ENCODE measurements at places on chromosomes 6 and 20.
A peak's percentile ranks its signal among the peaks of the same experiment; 100 is the strongest.

GRCh38 chr6:111445861-111446267 is 37.2 kb downstream of the REV3L start:
- no peak for DNase-seq

DNA sequence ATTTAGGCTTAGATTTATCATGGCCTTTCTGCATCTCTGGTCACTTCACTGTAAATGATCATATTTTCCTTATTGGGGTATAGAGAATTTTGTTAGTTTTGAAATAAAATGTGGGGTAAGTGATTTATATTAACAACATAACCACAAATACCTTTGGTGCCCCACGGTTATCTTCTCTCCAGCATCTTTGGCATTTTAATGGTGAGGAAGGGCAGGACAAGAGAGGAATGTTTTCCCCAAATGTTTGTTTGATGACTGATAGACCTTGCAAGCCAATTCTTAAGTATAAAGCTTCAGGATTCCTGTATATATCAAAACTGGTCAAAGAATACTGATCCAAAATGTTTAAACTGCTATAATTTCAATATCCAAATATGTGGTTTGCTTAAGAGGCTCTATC is 171.6 kb upstream of the SMLR1 start:
- DNase-seq, result no peak

DNA sequence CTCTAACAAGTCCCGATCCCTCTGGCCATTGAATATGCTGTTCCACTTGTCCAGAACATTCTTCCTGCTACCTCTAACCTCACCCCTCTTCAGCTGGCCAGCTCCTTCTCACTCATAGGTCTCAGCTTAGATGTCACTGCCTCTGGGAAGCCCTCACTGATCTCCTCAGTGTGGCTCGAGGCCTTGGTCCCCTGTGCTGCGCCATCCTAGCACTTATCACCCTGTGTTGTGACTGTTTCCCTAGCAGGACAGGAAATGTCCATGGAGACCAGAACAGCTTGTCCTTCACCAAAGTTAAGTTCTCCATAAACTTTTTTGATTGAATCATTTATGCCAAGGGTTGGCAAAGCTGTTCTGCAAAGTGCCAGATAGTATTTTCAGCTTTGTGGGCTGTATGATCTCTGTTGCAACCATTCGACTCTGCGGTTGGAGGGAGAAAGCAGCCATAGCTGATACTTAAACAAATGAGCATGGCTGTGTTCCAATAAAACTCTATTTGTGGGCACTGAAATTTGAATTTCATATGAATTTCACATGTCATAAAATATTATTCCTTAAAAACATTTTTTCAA is 6.5 kb upstream of the BNIP5 start:
- no peak for DNase-seq

- no peak for DNase-seq
Observed at GRCh38 chr6:84466511-84466910, 239.1 kb upstream of the CEP162 start.

DNA sequence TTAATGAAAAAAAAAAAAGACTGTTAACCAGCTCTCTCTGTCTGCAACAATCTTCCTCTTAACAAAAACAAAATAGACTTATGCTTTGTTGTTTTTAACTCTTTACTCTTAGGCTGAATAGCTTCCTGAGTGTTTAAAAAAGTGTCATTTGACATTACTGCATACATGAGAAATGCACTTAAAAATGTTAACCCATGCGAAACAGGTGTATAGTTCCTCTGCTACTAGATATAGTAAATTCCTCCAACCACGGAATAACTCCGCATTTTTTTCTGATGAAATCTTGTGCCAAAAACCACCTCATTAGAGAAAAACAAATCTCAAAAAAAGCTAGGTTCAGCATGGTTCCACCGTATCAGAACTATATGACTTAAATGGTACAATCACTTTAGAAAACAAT is 426.0 kb downstream of the ADGRB3 start:
- no peak for DNase-seq

- no peak for DNase-seq
Observed at GRCh38 chr20:49354673-49355072, 76.8 kb upstream of the ZNFX1 start.

- DNase-seq, result no peak
Observed at GRCh38 chr6:40947876-40948526, 91.0 kb downstream of the UNC5CL start.

- no peak for DNase-seq
Observed at GRCh38 chr6:96755096-96755495, 82.2 kb downstream of the GPR63 start.

DNA sequence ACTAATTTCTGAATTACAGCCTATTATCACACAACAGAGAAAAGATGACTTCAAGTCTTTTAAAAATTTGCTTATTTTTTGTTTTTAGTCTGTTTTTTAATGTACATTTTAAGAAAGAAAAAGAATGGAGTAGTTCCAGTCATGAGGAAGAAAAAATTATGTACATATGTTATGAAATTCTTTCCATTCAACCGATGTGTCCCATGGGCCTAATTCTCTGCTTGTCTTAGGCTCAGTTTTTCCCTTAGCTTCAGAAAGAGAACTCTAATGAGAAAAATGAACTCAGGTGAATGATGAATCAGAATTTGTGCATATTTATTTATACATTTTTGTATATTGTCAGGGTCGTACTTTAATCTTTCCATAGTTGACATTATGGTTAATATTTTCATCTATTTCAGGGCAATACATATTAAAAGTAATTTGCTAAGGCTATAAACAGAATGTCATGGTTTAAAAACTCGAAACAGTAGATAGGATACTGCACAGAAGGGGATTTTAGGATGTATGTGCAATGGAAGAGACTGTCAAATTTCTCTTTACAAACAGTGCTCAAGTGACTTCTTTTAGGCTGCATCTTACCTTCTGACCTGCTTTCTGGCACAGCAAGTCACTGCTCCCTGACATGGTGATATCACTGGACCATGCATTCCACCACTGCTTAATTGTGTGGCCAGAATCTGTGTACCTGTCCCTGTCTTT is 153.1 kb downstream of the EPHA7 start:
- DNase-seq, result no peak

DNA sequence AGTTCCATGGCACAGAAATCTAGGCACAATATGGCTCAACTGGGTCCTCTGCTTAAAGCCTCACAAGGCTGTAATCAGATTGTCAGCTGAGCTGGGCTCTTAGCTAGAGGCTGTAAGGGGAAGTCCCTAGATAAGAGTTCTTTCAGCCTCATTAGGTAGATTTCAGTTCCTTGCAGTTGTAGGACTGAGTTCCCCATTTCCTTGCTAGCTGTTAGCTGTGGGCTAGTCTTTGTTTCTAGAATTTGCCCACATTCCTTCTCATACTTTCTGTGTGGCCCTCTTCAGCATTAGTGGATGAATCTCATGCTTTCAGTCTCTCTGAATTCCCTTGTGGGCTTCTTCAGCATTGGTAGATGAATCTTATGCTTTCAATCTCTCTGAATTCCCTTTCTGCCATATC is 71.0 kb upstream of the MRAP2 start:
- no peak for DNase-seq

DNA sequence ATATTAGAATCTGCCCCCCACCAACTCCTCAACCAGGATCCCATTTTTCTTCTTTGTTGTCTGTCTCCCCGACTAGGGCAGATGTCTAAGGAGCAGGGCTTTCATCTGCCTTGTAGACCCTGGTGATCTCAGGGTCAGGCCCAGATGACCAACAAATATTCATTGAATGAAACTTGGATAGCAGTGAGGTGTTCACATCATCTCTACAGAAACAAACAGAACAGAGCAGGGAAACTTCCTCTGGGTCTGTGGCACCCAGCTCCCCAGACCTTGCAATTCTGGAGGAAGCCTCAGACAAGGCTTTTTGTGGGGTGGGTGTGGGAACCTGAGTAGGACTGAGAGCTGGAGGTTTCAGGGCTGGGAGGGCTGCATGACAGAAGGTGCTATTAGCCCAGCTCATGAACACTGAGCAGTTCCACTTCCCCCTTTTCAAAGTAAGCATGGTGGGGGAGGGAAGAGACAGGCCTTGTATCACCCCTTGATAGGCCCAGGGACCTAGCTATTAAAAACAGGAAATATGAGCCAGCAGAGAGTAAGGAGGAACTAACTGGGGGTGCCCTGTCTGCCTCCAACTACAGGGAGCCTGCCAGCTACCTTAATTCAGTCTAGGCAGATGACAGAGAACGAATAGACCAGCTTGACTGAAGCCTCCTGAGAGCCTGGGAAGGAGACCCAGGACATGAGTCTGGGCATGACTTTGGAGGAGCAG is 37.3 kb upstream of the TOP1 start:
- peak; percentile 31 for DNase-seq

DNA sequence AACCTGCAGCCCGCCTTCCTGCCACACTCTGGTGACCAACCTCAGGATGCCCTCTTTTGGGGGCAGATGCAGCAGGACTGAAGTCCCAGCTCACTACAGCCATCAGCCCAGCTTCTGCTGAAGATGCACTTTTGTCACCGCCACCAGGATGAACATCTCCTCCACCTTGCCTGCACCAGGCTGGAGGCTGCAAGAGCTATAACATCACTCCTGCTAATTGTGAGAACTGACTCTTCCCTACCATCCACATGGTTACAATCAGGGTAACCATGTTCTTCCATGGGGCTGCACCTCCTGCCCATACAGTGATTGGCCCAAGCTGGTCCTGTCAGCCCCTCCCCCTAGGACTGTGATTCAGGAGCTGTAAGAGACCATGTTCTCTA is 2.0 kb upstream of the ACTL10 start:
- DNase-seq, result peak; percentile 28

DNA sequence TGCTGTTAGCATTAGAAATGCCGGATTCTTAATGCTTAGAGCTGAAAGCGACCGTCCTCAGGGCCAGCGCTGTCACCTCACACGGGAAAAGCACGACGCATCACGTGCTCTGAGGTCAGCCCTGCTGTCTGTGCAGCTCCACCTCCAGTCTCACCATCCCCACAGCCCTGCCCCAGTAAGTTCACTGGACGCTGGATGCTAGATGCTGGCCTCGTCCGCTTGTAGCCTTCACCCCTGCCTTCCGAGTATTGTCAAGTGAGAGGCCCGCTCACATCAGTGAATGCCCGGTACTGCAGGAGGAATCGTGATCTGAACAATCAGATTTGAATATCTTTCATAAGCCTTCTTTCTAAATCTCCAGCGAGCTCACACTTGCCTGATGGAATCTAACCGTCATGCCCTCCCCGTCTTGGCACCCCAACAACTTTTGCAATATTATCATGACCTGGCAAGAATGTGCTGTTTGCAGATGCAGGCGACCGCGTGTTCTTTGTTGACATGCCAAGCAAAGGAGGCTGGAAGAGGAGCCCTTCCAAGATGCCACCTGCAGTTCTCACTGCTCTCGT is 64.9 kb downstream of the DLL1 start:
- DNase-seq, result no peak

DNA sequence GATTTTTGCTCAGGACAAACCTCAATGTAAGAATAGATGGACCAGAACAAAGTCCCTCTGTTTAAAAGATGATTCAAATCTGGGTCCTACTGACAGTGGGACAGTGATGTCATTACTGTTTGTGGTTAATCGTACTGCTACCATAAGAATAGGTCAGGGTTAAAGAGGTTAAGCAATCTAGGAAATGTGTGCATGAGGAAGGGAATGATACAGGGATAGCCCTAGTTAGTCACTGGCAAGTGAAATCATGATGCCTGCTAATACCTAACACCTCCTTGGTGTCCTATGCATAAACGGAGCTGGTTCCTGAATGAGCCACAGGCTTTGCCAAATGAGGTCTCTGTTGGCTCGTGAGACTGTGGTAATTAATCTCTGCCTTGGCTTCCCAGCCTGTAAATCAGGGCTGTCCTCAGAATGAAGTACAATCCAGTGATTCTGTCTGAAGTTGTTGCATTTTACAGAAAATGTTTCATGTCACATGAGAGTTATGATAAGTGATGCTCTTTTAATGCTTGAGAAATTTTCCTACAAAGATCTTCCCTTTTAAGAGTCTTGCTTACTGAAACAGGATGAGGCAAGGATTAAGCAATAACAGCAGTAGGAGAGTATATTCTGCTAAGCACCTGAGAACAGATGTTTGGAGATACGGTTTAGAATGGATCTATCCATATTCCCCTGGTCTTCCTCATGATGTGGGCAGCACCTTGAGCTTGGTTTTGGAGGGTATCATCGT is 3.8 kb downstream of the MEP1A start:
- DNase-seq, result no peak

DNA sequence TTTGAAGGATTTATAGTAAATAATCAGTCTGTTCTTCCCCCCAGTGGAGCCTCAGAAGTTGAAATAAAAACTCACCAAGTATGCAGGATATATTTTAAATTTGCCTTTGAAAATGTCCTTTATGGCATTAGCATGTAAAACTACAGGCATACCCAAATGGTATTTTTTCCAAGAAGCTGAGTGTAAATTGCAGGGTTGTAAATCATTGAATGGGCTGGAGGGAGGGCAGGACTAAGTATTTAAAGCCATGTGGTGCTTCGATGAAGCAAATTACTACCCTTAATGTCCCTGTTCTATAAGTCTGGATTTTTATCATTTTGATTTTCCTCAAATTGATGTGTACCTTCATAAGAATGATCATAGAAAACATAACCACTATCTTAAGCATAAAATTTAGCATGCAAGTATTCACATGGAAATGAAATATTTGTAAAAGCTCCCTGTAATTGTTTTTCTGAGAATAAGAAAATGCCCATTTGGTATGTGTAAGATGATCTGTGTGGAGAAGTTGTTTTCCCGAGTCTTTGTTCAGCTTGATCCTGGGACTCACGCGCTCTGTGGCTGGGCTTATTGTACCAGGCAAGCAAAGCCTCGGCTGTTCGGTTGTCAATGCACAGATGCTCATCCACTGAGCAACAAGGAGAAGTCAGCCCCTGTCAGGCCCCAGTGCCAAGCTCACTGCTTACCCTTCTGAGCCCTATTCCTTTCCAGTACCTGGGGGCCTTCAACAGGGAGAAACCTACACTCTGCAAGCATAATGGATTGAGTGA is 66.7 kb downstream of the CD164 start:
- no peak for DNase-seq

- DNase-seq, result no peak
Observed at GRCh38 chr6:150238846-150239407, 96.1 kb downstream of the PPP1R14C start.

DNA sequence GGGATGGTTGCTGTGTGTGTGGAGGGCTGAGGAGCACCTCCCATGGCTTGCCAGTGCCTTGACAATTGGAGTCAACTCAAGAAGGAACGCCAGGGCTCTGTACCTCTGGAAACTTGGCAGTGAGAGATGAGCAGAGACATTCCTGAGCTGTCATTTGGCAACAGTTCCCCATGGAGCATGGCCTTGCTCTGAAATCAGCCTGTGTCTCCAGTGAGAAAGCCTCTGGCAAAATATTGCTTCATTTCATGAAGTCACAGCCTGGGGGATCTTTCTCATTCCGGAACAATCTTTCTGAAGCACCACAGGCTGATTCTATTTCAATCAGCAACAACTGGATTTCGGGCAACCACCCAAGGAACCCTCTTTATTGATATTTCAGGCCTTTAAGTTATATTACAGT is 52.2 kb upstream of the FNDC1 start:
- DNase-seq, result no peak

Measured in stimulated activated naive CD8-positive, alpha-beta T cell treated with anti-CD3 and anti-CD28 coated beads, Interleukin-15, Interleukin-2, amounts not matched to agents 100 U/mL and 50 U/mL, for 24 hours (primary cell).